ENCODE measurements at places on chromosomes 11 and 22.

DNA sequence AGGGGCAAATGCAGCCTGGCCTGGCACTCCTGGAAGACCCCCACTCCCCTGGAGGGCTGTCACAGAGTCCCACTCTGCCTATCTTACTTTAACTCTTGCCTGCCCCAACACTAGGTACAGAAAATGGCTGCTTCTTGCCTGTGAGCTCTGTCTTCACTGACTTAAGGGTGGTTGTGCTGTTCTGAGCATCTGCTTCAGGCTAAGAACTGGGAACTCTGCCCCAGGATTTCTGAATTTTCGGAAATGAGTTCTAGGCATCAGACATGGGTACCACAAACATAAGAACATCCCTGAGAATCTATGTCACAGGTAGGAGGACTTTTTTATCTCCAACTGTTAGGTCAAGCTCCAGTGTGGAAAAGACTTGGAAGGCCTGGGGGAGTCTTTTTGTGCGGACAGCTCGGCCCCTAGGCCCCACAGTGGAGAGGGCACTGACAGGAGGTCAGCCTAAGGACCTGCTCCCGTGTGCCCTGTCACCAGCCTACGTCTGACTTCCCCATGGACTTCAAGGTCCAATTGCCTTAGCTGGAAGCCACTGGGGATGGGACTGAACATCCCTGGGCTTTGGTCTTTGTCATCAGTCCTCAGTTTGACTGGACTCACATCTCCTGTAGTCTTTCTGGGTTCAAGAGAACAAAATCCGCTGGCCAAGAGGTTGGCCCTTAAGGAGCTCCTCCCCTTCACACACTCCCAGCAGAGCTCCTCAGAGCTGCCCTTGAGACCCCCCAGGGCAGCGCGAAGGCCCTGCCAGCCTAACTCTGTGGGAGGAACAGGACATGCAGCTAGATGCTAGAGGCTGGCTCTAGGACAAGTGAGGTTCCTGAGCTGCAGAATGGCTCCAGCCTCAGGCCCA, 31.9 kb downstream of the PPP2R1B start:
- DNase-seq: no peak

DNA sequence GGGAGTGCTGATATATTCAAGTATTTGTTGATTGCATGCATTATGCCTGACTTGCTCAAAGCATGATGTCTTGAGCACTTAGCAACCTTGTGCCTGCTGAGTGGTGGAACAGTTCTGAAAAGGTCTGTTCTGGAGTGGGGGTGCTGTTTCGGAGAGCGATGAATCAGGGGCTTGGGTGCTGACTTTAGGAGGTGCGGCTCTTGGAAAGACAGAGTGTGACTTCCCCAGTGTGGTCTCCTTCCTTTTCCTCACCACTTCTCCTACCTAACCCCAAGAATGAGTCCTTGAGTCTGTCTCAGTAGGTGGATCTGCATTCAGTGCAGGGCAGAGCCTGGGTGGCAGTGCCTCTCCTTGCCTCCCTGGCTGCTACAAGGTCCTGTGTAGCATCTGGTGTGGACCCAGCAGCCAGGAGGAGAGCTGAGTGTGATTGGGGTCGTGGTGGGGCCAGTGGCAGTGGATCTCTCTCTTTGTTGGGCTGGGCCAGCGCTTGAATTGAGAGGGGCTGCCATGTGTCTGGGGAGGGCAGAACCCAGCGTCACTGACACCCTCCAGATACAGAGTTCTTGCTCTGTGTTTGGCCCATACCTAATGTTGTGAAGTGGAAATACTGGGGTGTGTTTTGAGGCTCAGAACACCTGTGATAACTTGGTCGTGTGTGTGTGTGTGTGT, 35.9 kb downstream of the ST3GAL4 start:
- no peak for DNase-seq

GRCh38 chr11:1503708-1504104, 17.1 kb upstream of the MOB2 start:
- DNase-seq: no peak

DNA sequence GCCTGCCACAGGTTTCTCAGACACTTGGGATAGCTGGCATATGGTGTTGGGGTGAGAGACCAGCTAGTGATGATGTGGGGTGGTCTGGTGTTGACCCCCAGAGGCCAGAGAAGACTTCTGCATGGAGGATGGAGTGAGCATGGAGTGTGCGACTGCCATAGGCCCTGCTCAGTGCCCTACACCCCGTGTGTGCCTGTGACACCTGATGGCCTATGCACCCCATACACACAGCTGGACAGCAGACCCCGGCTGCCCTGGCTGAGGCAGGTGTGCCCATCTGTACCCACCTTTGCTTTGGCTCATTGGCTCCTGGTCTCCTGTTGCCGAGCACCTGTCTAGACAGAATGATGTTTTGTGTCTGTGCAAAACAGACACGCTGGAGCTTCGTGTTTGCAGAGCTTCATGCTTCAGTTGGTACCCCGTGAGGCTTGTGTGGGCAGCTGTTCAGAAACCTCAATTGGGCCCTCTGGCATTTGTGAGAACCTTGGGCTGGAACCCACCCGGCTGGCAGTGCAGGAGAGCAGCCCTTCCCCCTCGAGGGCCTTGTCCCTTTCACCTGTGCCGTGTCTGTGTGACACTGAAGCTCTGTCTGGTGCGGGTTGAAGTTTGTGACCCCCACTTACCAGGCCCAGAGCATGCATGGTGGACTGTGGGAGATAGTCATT, 27.6 kb downstream of the BCR start:
- no peak for DNase-seq

GRCh38 chr11:282630-283360, 4.6 kb downstream of the NLRP6 start:
- no peak for DNase-seq

GRCh38 chr22:40434106-40434505, 63.7 kb downstream of the SGSM3 start:
- no peak for DNase-seq

- DNase-seq: no peak
These were observed 6.6 kb upstream of the RPS6KA4 start for GRCh38 chr11:64352099-64352994.

GRCh38 chr22:50058906-50059880, 1.1 kb upstream of the TTLL8 start:
- no peak for DNase-seq

GRCh38 chr11:125305345-125305744, 140.8 kb downstream of the PKNOX2 start:
- DNase-seq: no peak

DNA sequence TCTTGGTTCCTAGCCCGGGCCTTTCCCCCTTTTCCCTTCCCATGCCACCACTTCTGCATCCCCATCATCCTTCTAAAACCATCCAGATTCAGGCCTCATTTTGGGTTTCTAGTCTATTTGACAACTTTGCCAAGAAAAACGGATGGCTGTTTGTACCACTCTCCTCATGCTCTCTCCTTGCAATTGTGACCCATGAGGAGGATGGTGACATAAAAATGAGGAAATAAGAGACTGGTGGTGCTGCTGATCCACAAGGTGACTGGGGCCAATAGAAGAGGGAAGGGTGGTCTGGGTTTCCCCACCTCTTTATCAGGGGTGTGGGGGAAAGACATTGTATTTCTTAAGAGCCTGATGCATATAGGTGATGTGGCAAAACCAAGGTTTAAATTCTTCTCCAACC, 1.0 kb downstream of the MS4A4A start:
- DNase-seq: no peak

DNA sequence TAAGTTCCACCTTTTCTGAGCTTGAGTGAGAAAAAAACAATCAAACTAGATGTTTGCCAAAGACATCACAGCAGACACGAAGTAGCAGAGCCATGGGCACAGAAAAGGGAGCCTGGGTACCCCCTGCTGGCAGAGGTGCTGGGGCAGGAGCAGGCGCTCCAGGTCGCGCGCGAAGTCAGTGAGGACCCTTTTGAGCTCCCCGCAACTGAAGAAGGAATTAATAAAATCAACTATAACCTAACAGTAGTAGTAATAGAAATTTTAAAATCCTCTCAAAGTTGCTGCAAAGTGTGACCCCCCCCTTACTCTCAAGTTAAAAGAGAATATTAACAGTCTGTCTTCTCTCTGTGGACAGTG, 20.0 kb upstream of the PARVB start:
- no peak for DNase-seq

- no peak for DNase-seq
These were observed 1046.7 kb downstream of the DLG2 start for GRCh38 chr11:84580428-84580827.

- no peak for DNase-seq
These were observed 5.7 kb upstream of the CDC42EP2 start for GRCh38 chr11:65309006-65309405.

- DNase-seq: no peak
These were observed 26.6 kb upstream of the MYRF start for GRCh38 chr11:61725781-61726231.

GRCh38 chr22:39130152-39130704, 22.3 kb downstream of the CBX7 start:
- no peak for DNase-seq

DNA sequence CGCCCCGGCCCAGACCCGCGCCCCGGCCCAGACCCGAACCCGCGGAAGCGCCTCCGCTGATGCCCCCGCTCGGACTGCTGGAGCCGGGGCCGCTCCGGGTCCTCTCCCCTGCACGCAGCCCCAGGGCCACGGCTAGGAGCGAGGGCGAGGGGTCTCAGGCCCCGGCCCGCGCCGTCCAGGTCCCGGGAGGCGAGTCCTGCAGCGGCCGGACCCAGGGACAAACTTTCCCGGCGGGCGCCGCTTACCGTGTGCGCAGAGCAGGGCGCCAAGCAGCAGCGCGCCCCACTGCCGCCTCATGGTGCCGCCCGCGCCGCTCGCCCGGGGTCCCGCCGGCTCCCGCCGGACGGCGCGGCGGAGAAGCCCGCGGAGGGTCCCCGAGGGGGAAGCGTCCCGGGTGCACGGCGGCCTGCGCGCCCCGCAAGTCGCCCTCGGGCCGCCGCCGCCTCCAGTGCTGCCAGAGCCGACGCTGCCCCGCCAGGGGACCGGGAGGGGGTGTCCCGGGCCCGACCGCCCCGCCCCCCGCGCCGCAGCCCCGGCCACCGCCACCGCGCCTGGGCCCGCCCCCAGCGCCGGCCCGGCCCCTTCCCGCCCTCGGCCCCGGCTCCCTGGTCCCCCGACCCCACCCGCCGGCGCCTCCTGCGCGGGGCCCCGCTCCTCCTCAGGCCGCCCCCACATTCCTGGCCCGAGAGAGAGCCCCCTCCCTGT, at the start of gene LRP4:
TSS of gene LRP4 (minus strand) at position 468 of the 705 bp plus-strand sequence. CDS start at position 297, 171 bp downstream.
- no peak for DNase-seq

DNA sequence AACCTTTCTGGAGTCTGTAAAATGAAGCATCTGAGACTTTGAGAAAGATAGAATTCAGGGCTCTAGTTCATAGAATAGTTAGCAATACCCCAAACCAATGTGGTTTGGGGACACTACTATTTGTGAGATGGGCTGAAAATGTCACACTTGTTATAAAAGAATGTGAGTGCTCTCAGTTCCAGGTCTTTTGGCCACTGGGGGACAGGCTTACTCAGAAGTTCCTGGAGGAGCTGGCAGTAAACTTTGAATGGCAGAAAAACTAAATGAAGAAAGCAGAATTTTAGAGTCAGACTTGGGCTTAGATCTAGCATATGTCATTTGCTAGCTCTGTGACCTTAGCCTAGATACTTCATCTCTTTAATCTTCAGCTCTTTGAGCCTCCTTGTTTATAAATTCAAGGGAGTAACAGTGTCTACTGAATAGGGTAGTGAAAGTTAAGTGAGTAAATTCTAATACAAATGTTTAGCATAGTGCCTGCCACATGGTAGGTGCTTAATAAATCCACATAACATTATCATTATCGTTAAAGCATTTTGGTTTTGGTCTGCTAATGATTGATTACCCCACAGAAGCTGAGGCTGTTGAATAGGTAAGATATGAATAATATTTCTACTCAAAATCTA, 3.7 kb downstream of the LYVE1 start:
- no peak for DNase-seq

GRCh38 chr11:128559496-128560103, 27.8 kb downstream of the ETS1 start:
- DNase-seq: no peak

- DNase-seq: no peak
These were observed 6.4 kb upstream of the ME3 start for GRCh38 chr11:86678823-86679222.

GRCh38 chr11:70527429-70528045, 129.2 kb downstream of the CTTN start:
- no peak for DNase-seq

- no peak for DNase-seq
These were observed 321.0 kb downstream of the DDX10 start for GRCh38 chr11:108985945-108986279.

- DNase-seq: no peak
These were observed 55.4 kb downstream of the LIF start for GRCh38 chr22:30191040-30191701.

GRCh38 chr11:20458905-20459632, 71.6 kb downstream of the PRMT3 start:
- DNase-seq: no peak

DNA sequence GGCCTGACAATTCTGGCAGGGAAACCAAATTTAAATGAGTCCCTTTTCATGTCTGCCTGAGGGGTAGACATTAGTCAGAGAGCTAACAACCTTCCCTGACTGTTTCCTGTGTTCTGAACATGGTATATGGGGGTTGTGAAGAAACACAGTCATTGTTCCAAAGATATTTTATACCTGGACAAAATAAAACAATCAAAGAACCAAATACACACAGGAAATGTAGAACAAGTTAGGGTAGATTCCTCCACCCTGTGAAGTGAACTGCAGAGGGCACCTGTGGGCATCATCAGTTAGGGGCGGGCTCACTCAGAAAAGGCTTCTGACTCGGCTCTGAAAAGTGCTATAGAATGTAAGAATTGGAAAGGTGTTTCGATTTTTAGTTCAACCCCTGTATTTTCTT, 231.9 kb upstream of the CADM1 start:
- no peak for DNase-seq

DNA sequence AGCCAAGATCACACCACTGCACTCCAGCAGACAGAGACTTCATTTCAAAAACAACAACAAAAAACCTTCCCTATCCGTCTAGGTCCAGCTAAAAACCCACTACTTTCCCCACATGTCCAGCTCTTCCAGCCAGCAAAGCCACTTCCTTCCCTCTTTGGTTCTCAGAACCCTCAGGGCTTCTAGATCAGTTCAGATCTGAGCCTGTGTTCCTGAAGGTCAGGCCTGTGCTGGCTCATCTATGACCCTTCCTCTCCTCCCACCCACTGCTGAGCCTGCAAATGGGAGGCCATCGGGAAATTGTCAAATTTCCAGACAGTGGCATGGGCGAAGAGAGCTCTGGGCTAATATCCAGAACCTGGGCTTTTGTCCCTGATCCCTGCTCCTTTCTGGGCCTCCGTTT, 37.8 kb downstream of the SLCO2B1 start:
- DNase-seq: no peak

- DNase-seq: no peak
These were observed at the start of gene APBB1 for GRCh38 chr11:6419009-6419631. APBB1 (minus strand) TSS chr11:6419094; CDS start chr11:6411347, 7,747 bp downstream.

DNA sequence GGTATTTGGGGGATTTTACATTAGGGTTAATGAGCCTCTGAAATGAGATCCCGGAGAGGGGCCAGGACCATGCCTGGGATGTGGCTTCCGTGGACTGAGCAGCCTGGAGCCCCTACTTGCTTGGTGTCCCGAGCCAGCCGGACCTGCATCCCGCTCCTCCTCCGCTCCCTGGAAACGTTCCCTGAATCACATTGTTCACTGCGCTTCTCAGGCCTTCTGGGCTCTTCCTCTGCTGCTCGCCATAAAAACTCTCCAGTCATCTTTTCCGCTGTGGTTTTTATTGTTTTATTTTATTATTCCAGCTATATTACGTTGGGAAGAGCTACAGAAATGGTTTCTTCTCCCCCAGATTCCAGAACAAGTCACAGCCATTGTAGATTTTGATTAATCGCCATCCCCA, 13.3 kb upstream of the KCNQ1OT1 start:
- no peak for DNase-seq

GRCh38 chr11:11789735-11790369, 51.9 kb upstream of the USP47 start:
- no peak for DNase-seq

- DNase-seq: no peak
These were observed 809.1 kb downstream of the BRD1 start for GRCh38 chr22:49018601-49019000.

Data from SW 1271 (cell line).